CD4-positive, alpha-beta T cell treated with Interleukin-2 at 100 ng/mL for 4 hours (primary cell): ENCODE measurements at places on chromosomes 2 and 18.

DNA sequence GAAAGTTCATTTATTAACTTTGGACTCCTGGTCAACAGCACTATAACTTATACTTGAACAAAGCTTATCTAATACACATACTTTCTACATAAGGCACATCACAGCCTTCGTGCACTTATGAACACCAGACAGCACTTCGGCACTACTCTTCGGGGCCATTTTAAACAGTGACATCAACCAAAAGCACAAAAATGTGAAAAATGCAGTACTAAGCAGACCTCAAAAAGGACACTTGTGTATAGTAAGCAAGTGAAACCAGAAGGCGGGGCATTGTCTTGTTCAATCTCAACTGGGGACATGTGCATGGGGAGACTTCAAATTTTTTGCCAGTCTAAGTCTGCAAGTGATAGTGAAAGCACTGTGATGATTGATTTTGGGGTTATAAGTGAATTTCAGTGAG, 163.0 kb downstream of the NCKAP5 start:
- no peak for DNase-seq

- DNase-seq, result no peak
These were observed 35.8 kb downstream of the ANO7 start for GRCh38 chr2:241224018-241224850.

DNA sequence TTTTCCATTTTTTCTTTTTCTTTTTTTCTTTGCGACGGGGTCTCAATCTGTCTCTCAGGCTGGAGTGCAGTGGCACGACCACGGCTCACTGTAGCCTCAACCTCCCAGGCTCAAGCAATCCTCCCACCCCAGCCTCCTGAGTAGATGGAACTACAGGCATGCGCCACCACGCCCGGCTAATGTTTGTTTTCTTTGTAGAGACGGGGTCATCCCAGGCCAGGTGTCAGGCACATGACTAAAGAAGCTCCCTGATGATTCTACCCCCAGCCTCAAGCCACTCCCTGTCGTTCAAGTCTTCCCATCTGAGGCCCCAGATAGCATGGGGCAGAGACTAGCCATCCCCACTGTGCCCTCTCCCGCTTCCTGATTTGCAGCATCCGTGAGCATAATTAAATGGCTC, 9.8 kb upstream of the FZD5 start:
- DNase-seq, result no peak

DNA sequence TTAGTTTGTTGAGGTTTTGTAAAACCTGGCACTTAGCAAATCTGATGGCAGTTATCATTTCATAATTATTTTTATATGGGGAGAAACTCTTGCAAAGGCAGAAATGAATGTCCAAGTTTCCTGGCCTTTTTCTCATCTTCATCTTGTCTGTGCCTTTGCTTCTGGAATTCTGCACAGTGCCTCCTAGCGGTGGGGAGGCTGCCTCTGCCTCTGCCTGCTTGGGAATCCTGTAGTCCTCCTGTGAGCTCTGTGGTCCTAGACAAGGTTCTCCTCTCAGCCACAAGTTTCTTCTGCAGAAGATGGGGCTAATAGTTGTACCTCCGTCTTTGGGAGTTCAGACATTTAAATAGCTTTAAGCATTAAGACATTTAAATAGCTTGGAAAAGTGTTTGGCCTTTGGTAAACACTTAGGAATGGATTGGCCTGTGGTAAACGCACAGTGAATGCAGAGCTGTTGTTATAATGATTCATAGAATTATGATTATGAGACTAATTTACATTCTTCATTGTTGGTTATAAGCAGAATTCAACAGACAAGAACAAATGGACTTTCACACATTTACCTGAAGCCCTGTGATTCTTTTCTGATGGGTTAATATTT, 101.2 kb downstream of the ZNF236 start:
- DNase-seq, result no peak

DNA sequence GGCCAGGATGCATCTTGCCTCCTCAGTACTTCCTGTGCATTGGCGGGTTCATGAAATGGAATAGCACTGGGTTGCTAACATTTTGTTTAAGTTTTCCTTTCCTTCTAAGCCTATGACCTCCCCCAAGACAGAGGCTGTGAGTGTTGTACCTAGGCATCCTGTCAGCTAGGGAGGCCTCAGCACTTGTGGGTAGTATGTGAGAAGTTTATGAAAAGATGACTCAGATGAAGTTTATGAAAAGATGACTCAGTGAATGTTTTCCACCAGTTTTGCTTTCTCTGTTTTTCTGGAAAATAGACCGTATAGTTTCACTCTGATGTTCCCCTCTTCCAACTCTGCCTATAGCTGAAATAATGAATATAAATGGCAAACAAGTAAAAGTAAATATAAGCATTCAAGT, 412.9 kb downstream of the TMEM182 start:
- DNase-seq, result no peak
